ENCODE measurements at places on chromosomes 6 and 20. TPM values are rescaled to one million over a fixed set of nuclear protein-coding genes. Genes with fewer than 3 reads are reported as not detected.

BNIP5 gene
- total RNA-seq: not detected

DNA sequence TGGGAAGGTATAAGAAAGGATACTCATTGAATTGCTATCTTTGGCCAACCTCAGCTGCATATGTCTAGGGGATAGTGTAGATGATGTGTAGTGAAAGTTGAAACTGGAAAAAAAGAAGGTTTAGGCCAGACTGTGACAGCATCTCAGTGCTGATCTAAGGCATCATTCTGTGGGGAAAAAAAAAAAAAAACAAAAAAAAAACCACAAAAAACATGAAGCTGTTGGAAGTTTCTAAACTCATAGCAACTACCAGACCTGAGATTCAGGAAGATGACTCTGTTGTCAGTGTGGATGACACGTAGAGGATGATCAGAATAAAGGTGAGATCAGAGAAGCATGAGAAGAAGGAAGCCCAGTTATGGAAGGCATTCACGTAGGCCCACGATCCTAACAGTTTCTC lies 100.8 kb upstream of the CNKSR3 start:
- peaks cover 6% of the 10 kb centered on the region for H3K4me1 ChIP-seq
- H3K27me3 ChIP-seq: no peaks in the 10 kb centered on the region
- no peak for DNase-seq
- no peak overlapping the region for H3K27ac ChIP-seq
- no peaks in the 10 kb centered on the region for H3K36me3 ChIP-seq
- no peak overlapping the region for H3K4me3 ChIP-seq

C20orf204 gene
- total RNA-seq: 0.18 TPM

- H3K4me1 ChIP-seq: peaks cover 7% of the 10 kb centered on the region
- peak; percentile 33 for DNase-seq
- H3K36me3 ChIP-seq: no peaks in the 10 kb centered on the region
- H3K27me3 ChIP-seq: no peaks in the 10 kb centered on the region
- H3K27ac ChIP-seq: no peak overlapping the region
- H3K4me3 ChIP-seq: no peak overlapping the region
Measured at GRCh38 chr6:169173532-169174268, 79.9 kb downstream of the THBS2 start.

NR2E1 gene
- not detected for total RNA-seq

GUCA1A gene
- total RNA-seq: under 0.01 TPM
